ENCODE measurements at places on chromosomes 16 and 17.
A peak's percentile ranks its signal among the peaks of the same experiment; 100 is the strongest.

GRCh38 chr16:58709333-58709732, 24.8 kb upstream of the SLC38A7 start:
- DNase-seq: no peak

DNA sequence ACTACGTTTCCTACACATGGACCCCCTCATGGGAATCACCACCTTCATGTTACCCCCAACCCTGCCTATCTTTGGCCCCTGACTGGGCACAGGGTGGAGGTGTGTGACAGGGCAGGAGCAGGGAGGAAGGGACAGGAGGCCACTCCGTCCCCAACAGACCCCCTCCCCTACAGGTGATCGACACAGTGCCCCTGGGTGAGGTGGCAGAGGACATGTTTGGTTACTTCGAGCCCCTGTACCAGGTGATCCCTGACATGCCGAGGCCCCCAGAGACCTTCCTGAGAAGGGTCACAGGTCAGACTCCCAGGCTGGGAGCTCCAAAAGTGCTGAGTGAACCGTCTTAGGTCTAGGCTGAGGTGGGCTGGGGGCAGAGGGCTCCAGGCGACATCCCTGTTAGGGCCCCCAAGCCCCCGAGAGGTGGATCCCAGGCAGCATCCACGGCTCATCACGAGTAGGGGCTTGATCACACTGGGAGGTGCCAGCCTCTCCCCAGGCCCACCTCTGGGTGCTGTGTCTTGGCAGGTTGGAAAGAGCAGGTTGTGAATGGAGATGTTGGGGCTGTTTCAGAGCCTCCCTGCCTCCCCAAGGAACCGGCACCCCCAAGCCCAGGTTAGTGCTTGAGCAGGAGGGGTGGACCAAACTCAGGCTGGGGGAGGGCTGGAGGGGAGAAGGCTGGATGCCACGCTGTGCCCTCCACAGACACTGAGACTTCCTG, 1.5 kb downstream of the ACBD4 start:
- DNase-seq: no peak

DNA sequence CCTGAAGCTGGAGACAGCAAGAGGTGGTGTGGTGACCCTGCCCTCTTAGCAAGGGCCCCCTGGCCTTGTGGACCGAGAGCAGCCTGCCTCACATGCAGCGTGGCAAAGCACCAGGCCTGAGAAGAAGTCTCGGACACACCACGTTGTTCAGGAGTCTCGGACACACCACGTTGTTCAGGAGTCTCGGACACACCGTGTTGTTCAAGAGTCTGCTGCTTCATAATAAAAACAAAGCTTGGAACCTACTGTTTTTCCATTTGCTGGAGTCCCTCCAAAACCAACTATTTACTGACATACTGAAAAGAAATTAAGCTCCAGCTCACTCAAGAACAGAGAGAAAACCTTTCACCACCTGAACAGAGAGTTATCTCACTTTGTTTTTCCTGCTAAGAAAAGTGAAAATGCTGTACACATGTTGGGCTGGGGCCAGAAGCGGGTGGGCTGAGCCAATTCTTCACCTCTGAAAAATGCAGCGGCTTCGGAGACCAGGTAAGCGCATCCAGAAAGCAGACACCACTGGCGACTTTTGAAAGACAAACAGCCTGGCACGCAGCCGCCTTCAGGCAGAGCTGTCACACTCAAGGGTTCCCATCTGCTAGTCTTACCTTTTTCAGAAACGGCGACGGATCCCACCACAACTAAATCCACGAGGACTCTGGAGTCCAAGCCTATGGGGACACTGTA, 8.9 kb downstream of the MTHFSD start:
- DNase-seq: no peak

- DNase-seq: no peak
These were observed 127.3 kb downstream of the MGAT5B start for GRCh38 chr17:76995387-76996105.

DNA sequence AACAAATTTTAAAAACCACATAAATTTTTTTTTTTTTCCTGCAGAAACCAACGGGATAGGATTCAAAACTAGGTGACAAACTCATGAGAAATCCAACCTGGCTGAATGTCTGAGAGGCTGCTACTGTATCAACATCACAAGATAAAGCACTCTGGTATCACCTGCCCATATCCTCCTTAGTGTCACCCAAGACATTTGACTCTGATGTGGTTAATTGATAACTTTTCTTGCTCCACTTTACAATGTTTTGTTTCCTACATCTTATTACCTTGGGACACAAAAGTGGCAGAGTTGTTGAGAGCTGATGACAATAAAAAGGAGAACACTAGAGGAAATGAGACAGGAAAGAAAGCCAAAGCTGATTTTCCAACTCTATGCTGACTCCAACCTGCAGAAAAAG, 4.0 kb upstream of the FBXL20 start:
- DNase-seq: no peak

DNA sequence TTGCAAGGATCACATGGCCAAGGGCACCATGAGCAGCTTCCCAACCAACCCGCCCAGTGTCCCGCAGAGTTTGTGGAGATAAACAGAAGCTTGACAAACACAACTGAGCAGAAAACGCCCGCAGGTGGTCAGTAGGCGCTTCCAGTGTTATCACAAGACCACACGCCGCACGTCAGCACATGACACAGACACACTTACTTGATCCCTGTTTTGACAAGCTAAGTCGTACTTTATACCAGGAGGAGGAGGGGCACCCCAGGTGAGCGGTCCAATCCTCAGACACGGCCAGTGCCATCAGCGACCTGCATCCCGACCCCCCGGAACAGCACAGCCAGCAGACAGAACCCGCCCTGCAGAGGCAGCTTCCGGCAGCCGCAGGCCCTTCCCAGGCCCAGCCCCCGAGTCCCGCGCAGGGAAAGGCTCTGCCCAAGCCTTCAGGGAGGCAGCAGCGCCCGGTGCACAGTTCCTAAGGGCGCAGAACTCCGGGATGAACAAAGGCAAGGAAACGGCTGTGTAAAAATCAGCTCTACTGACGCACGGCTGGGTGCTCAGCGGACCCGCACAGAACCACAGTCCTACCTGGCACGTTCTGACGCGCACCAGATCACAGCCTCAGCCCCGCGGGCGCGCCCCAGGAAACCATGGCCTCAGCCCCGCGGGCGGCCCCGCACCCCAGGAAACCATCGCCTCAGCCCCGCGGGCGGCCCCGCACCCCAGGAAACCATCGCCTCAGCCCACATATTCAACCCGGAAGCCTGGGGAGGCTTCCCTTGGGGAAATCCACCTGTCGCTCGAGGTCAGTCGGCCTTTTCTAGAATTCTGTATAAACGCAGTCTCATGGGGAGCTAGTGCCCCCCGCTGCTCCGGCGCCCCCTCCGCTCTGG, 27.8 kb downstream of the AXIN1 start:
- peak; percentile 53 for DNase-seq

- DNase-seq: no peak
These were observed 203.2 kb upstream of the WSCD1 start for GRCh38 chr17:5866978-5867377.

DNA sequence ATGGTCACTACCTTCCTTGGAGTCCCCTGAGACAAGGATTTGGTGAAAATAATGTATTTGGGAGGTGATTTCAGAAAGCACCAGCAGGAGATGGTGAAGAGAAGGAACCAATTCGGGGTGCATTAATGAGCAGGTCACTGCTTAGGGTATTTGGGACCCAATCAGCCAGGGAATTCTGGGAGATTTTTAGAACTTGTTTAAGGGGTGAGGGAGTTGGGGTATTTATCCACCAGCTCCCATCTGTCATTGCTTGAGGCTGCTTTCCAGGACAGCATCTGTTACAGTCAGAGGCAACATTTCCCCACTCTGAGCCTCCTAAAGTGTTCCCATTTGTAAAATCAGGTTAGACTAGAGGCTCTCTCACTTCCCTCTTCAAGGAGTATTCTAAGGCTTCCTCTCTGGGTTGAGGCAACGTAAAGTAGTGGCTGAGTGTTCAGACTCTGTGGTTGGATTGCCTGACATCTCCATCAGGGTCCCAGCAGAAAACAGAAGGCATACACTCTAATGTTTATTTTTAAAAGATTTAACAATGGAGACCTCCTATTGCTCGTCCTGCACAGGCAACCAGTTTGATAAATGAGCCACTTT, 60.9 kb downstream of the CLEC19A start:
- DNase-seq: no peak

DNA sequence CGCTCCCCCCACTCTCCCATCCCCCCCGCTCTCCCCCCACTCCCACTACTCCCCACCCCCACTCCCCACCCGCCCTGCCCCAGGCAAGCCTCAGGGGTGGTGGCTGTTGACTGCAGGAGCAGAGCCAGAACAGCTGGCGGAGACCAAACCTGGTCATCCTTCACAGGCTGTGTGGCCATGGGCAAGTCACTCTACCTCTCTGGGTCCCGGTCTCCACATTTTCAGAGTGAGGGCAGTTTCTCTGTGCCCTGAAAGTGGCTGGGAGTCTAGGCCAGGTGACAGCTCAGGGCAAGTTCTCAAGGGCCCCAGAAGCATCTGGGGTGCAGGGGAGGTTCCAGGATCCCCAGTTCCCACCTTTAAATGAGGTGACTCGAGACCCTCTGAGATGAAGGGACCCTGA, 15.1 kb upstream of the BAHCC1 start:
- DNase-seq: no peak

GRCh38 chr16:12228602-12229499, 252.3 kb downstream of the SNX29 start:
- DNase-seq: no peak

DNA sequence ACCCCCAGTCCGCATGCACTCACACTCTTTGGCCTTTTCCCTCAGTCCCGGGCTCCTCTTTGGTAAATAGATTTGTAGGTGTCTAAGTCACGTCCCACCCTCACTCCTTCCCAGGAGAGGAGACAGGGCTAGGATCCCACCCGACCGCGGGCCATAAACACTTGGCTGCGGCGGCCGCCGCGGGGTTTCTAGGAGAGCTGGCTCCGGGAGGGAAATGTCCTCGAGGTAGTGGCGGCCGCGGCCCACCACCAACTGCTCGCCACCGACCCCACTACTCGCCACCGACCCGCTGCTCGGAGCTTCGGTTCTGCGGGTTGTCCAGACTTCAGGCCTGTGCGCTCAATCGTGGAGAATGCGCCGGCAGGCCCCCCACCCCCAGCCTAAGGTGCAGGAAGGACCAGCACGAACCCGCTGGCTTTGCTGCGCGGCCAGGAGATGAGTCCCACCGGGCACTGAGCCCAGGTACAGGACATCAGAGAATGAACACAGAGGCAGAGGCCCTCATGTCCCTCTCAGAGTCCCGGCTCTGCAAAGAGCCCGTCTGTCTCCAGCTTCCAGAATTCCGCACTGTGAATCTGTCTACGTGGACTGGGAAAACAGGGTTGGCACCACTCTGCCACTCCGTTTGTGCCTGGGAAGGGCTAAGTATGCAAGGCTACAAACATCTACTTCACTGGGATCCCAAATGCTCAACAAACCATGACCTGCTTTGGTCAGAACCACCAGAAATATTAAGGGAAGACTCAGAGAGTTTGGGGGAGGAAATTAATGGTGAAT, 2.5 kb downstream of the PRAC2 start:
- DNase-seq: no peak

DNA sequence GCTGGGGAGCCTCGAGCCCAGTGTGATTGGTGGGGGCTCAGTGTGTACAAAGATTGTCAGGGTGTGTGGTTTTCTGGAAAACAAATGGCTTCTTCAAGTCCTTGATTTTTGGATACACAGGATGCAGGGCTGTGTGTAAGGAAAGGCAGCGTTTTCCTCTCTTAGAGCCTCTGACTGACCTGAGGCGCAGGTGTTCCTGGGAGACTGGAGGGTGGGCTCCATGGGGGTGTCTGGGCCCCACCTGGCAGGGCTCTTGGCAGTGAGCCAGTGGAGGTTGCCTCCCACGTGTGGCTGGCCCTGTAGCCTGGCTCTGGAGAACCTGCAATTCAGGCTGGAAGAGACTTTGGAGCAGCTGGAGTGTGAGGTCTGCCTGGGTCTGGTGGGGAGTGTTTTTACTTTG, 5.0 kb downstream of the FOXK2 start:
- no peak for DNase-seq

GRCh38 chr17:5585836-5586521, 1.7 kb upstream of the NLRP1 start:
- no peak for DNase-seq

DNA sequence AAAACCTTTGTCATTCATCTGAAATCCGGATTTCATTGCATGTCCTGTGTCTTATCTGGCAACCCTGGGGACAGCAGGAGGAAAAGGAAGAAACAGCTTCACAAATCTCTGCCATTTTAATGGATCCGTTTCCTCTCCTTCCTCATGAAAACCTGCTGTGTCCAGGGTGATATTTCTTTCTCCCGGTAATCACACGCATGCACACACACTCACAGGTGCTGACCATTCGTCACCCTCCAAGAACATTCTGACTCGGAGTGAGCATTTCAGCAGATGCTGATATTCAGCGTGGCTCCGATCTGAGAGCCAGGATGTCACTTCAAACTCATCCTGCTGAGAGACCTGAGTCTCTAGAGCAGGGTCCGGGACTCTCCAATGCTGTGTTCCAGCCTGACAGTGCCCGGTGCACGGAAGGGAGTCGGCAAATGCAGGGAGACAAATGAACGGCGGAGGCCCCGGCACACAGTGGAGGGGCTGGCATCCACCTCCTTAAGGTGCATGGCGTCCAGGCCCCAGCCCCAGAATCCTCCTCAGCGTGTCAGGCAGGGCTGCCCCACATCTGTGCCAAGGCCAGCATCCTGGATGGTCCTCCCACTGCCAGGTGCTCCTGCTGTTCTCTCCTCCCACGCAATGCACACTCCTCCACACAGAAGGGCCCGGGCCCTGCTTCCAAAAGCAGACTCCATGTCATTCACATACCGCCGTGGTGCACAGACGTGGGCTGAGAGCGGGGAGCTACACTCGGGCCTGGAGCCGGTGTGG, 70.7 kb downstream of the RBFOX3 start:
- DNase-seq: no peak

GRCh38 chr16:505479-506245, 21.9 kb upstream of the CAPN15 start:
- no peak for DNase-seq

DNA sequence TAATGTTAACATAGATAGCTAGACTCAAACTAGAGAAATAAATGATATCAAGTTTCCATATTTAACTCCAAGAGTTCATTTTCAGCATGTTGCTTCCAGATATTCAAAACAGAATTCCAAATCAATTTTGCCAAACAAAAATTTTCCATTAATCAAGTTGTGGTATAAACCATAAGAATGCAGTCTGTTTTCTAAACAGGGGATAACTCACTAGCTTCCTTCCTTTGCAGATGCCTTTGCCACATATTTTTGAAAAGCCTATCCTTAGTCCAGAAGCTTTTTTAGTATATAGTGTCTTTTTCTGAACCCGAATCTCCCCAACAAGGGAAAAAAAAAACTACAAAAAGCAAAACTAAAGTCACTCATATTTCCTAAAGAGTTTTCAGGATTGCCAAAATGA, 61.5 kb downstream of the HELZ start:
- no peak for DNase-seq

- no peak for DNase-seq
These were observed 665 bp upstream of the AKAP1 start for GRCh38 chr17:57084361-57084801.

GRCh38 chr16:53372992-53373871, 61.0 kb upstream of the RBL2 start:
- peak; percentile 71 for DNase-seq

Measured in activated T-helper 1 cell treated with anti-CD3 and anti-CD28 coated beads, Interleukin-2, amount 50 U/mL, for 16 hours (primary cell).